Stimulated activated CD4-positive, alpha-beta T cell treated with anti-CD3 and anti-CD28 coated beads, Interleukin-4, amount 100 ng/mL, for 1 hour (primary cell): ENCODE measurements at places on chromosomes 1 and 21.

DNA sequence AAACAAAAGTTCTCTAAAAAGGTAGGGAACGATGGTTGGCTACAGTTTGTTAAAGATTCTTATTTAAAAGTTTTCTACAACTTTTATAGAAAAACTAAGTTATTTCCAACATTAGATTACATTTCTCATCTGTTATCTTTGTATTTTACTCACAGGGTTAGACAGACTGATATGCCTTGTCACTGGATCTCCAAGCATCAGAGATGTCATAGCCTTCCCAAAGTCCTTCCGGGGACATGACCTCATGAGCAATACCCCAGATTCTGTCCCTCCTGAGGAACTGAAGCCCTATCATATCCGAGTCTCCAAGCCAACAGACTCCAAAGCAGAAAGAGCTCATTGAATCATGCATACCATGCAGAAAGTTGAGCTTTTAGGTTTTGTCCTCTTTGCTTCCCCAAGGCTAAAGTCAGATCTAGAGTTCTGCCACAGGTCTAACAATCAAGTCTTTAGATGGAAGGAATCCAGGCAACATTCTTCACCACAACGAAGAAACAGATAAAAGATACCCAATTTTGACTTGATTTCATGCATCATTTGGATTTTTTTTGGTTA lies 10.3 kb downstream of the GAS5 start:
- DNase-seq = no peak

DNA sequence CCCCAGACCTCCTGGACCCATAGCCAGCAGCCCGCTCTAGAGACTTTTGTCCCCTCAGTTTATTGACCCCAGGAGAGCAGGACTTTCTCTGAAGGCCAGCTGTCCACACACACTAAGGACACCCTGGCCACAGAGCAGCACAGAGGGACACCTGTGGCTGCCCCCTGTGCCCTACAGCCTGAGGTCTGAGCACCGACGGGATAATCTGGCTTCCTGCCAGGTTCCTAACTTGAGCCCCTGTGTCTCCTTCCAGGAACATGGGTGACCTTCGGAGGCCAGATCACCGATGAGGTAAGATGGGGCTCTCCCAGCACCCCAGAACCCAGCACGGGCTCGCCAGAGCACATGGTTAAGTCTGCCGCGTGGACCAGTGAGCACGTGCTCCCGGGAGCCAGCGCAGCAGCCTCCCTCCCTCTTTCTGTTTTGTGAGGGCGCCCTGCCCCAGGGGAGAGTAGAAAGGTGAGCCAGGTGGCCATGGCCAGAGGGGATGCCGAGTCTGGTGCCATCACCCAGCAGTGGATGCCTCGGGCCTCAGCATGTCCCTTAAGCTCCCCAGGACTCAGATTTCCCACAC lies 27.9 kb downstream of the KCNAB2 start:
- no peak for DNase-seq

- DNase-seq = no peak
These were observed 24.5 kb upstream of the SHCBP1L start for GRCh38 chr1:182977480-182977879.

DNA sequence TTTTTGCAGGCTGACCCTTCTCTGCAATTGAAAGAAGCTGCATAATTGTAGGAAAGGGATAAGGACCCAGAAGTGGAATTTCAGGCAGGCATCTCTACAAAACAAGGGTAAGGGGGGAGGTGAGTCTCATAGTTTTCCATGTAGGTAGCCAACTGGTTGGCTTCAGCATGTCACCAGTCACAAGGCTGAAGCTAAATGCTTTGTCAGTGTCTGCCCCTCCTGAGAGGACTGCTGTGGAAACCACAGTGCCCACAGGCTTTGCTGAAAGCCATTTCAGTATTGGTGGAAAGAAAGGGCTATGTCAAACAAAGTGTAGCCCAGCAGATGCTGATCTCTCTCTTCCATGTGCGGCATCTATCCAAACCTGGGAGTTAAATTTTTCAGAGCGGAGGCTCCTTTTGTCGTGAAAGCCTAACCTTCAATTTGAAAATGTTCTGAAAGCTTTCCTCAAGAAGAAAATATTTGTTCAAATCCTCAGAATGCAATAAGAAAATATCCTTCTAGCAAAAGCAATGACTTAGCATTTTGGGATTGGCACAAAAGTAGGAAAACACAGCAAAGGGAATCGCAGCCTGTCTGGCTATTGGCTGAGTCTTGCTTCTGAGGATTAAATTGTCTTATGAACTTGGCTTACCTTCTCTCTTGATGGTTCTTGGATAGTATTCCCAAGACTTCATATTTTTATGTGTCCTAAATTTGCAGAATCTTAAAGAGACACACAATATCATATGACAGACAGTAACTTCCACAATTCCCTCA lies 591.7 kb downstream of the PLPP3 start:
- no peak for DNase-seq
